ENCODE measurements at places on chromosomes 7 and 10.

GRCh38 chr10:132399117-132400035 is 2.4 kb downstream of the PWWP2B start:
- no peak for DNase-seq

DNA sequence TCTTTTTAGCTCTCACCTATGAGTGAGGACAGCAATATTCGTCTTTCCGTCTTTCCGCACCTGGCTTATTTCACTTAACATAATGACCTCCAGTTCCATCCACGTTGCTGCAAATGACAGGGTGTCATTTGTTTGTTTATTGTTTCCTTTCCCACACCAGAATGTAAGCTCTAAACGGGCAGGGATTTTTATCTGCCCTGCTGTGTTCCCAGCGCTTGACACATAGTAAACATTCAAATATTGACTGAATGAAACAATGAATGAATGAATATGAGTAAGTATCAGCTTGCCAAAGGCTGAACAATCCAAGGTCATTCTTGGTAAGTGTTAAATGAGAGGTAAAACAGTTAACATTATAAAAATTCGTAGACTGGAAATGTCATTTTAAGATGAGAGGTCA is 12.8 kb downstream of the SH3PXD2A start:
- DNase-seq, result no peak

- no peak for DNase-seq
Observed at GRCh38 chr10:96261930-96262329, 9.4 kb downstream of the BLNK start.

DNA sequence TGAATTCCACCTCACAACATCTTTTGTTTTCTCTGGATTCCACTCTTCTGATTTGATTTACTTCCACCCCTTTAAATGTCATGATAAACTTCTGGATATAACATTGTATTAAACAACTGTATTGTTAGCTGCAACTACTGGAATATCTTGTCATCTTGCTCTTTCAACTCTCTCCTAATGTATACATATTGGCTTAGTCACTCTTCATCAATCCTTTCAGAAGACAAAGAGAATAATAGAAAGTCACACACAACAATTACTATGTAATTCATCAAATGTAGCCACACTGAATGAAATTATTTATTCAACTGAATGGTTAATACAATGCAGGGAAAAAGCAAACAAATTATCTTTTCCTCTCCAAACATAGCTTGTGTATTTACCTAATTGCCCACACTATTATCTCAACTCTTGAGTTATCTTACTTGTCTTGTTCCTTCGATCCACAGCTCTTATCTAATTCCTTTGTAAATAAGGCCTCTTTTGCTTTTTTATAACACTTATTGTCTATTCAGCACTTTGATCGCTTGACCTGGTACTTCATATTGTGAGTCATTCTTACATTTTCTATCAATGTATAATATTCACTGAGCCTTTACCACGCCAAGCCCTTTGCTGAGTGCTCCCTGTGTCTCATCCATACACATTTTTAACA is 16.7 kb downstream of the SEMA3A start:
- no peak for DNase-seq

GRCh38 chr7:13007331-13007730 is 319.9 kb downstream of the ARL4A start:
- DNase-seq, result no peak

DNA sequence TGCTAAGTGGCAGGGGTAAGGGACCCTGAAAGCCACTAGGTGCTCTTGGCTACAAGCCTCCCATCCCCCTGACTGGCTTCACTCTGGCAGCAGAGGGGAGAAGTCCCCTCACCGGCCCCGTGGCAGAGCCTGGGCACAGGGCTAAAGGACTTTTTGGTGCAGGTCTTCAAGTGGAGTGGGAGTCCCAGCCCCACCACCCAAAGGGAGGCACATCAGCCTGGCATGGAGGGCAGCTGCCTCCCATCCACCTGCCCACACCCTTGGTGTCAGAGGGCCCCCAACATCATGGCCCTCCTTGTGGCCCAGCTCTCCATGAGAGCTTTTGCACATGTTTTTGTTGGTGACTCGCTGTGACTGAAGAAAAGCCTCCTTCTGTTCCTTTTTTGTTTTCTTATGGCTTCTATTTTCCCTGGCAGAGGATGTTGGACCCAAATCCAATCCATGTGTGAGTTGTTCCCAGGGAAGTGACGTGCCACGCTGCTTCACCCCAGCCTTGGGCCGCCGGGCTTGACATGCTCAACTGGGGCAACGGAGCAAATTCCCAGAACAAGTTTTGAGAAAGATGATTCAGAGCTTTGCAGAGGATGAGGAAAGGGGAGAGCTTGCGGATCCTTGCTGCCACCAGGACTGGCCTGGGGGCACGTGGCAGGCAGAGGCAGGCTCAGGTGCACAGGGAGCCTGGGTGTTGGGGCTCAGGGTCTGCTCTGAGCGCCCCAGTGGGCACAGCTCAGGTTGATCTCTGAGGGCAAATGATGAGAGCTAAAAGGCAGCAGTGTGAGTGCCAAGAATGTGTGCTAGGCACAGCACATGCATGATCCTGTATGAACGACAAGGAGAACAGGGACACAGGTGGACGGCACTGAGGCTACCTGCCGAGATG is 1.9 kb upstream of the AEBP1 start:
- no peak for DNase-seq

DNA sequence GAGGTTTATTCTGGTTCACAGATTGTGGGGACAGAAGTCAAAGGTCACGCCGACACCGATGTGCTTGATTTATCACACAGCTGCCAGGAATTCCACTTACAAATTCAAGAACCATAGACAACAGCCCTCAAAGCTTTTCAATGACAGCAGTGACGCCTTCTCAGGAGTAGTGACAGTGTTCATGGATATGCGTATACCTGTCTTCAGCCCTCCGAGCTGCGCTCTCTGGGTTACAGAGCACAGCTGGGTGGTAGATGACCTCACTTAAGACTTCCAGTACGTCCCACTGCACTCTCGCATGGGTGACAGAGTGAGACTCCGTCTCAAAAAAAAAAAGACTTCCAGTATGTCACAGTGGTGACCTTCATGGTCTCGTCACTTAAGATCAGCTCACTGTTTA is 108.5 kb downstream of the TCERG1L start:
- no peak for DNase-seq

Measured in D721Med (cell line).